ENCODE measurements at places on chromosomes 16 and 17.
A peak's percentile ranks its signal among the peaks of the same experiment; 100 is the strongest.

GRCh38 chr17:31854672-31855071 is 4.4 kb downstream of the COPRS start:
- no peak for DNase-seq

GRCh38 chr17:3892095-3892998 is 506 bp downstream of the CAMKK1 start:
- DNase-seq = peak; percentile 92

DNA sequence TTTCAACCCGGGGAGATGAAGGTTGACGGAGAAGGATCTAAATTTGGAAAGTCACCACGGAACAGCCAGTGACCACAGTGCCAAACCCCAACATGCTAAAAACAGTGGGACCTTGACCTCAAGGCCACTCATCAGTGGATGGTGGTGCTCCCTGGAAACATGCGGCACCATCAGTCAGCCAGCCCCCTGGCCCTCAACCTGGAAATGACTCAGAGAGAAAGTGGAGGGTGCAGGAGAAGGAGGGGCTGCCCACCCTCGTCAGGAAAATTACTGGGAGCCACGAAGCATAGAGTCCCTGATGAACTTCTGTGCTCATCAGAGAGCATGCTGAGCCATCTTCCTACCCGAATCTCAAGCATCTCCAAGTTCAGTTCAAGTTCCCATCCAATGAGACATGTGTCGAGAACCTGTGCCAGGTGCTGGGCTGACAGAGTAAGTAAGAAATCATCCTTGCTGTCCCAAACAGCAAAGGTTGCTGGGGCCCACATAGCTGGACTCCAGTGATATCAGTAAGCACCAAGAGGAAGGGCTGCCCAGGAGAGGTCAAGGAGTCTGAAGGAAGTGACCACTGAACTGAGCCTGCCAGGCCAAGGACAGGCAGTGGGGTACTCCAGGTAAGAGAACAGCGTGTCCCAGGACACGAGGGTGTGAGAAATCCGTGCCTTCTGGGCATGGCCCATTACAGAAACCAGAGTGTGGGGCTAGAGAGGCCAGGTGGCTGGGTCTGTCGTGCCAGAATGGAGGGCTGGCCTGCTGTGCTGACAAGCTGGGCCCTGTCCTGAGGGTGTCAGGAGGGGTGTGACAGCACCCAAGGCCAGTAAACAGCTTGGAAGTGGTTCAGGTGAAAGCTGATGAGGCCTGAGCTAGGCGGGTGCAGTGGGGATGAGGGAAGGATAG is 5.2 kb downstream of the PECAM1 start:
- DNase-seq = peak; percentile 89

DNA sequence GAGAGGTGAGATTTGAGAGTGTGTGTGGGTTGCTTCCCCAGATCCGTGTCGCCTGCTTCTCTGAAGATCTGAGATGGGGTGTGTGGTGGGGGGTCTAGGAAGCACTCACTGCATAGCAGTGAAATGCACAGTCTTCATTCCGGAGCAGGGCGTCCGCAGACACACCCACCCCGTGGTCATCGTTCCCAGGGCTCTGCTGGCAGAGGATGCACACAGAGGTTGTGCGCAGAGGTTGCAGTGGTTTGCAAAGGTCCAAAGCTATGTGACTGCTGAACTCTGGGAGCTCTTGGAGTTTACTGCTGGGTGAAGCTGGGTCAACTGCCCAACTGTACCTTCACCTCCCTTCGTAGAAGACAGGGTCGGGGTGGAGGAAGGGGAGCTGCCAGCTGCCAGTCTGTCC is 135.3 kb downstream of the SNX29 start:
- DNase-seq = no peak

GRCh38 chr17:63479495-63480184 is 2.8 kb downstream of the ACE start:
- DNase-seq = no peak

DNA sequence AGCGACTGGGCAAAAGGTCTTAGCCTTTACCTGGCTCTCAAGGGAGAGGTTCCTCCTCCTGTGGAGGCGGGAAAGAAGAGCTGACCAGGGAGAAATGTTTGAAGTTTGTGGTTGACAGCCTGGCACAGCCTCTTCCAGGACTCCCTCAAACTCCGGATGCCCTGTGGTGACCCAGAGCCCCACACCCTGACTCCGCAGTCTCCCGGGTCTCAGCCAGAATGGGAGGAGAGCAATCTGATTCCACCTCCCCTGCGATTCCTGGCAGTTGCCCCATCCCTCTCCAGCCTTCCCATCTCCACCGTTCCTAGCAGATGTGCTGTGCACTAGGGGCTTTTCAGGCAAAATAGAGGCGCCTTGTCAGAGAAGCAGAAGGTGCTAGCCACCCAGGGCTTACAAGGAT is 5.5 kb upstream of the DNAI2 start:
- DNase-seq = no peak

DNA sequence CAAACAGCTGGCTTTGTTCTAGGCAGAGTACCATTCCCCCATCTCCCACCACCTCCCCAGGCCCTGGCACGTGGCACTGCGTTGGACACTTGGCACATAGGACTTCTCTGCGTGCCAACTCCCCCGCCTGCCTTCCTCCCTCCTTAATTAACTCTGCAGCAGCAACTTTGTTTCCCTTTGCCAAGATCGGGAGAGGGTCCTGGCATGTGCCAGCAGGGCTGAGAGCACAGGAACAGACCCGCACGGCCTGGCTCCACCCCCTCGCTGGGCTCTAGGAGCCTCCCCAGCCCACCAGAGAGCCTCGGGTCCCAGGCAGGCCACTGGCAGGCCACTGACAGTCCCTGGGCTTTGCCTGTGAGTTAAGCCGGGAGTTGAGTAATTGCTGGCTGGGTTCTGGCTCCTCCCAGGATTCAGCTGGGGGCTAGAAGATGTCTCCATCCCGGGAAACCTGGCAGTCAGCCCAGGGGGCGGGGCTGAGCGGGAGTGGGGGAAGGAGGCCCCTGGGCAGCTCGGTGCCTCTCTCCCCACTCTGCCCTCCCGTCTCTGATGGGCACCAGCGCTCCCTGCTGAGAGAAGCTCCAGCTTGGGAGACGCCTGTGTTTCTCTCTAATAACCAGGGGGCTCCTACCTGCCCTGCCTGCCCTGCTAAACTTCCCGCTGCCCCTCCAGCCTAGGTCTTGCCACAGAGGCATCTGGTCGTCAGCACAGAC is 224.0 kb upstream of the TNRC6C start:
- DNase-seq = peak; percentile 15

- DNase-seq = no peak
These were observed 264.7 kb downstream of the PARN start for GRCh38 chr16:14365200-14365851.

- no peak for DNase-seq
These were observed 57.9 kb downstream of the BRIP1 start for GRCh38 chr17:61805399-61805798.

- no peak for DNase-seq
These were observed 65.8 kb upstream of the NACA2 start for GRCh38 chr17:61656721-61657217.

DNA sequence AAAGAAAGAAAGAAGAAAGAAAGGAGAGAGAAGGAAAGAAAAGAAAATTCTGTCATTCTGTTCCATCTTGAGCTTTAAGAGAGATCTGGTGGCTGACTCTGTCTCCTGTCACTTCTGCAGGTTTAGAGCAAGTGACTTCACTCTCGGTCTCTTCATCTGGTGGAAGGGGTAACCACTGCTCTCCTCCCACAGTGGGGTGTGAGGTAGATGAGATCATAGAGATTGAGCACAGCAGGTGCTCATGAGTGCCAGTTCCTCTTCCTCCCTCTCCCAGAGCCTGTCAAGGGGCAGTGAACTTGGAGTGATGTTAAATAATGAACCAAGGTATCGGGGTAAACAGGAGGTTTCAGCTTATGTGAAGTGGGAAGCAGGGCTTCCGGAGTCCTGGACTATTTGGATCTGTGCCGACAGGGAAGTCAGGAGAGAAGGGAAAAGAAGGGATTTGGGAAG is 47.7 kb downstream of the BEAN1 start:
- peak; percentile 65 for DNase-seq

GRCh38 chr17:64091116-64091515 is 38.8 kb downstream of the ERN1 start:
- no peak for DNase-seq

- no peak for DNase-seq
These were observed 16.3 kb downstream of the RANBP10 start for GRCh38 chr16:67790071-67790470.

DNA sequence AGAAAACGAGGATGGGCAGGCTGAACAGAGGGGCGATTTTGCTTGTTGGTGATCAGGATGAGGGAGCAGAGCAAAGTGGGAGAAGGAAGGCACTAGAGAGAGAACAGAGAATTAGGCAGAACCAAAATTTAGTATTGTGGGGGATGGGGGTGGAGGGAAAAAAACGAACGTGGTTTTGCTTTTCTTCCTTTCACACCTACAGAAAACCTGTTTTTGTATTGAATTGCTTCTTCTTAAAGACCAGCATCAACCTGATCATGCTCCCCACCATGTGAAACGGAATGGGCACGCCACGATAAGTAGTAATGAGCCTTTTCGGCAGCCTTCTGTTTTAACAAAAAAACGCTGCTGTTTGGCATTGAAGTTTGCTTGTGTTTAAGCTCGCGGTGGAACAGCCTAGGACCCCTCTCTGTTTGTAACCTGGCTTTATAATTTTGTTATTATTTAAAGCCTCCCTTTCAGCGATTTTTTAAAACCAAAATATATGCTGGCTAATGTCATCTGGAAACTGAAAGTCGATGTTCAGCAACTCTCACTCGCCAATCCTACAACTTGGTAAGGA is 36.8 kb downstream of the ERCC4 start:
- DNase-seq = no peak

- no peak for DNase-seq
These were observed 58.5 kb downstream of the KNOP1 start for GRCh38 chr16:19659554-19659953.

DNA sequence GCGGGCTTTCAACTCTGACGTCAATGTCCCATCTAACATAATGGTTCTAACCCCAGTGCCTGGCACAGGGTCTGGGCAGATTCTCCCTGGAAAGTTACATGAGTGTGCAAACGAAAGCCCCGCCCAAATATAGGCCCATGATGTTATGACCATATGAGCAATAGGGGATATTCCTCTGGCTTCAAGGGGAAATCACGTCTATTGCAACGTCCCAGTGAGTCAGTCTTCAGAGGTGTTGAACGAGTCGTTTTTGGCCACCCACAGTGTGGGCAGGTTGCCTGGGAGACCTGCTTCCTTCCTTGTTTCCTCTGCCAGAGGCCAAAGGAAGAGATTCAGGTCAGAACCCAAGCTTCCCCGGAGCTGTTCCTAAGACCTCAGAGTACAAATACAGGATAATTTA is 30.3 kb downstream of the PIK3R5 start:
- peak; percentile 85 for DNase-seq

DNA sequence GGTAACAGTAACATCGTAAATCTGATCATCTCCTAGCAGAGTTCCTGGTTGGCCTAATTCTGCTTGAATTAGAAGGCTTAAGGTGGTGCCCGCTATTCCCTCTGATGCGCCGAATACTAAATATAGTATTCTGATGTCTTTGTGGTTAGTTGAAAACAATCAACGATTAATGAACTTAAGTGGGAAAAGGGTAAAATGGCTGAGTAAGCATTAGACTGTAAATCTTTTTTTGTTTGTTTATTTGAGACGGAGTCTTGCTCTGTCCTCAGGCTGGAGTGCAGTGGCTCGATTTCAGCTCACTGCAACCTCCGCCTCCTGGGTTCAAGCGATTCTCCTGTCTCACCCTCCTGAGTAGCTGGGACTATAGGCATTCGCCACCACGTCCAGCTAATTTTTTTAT is 13.4 kb downstream of the OR2C1 start:
- DNase-seq = no peak

GRCh38 chr16:67923414-67924116 is 8.1 kb downstream of the CTRL start:
- no peak for DNase-seq

DNA sequence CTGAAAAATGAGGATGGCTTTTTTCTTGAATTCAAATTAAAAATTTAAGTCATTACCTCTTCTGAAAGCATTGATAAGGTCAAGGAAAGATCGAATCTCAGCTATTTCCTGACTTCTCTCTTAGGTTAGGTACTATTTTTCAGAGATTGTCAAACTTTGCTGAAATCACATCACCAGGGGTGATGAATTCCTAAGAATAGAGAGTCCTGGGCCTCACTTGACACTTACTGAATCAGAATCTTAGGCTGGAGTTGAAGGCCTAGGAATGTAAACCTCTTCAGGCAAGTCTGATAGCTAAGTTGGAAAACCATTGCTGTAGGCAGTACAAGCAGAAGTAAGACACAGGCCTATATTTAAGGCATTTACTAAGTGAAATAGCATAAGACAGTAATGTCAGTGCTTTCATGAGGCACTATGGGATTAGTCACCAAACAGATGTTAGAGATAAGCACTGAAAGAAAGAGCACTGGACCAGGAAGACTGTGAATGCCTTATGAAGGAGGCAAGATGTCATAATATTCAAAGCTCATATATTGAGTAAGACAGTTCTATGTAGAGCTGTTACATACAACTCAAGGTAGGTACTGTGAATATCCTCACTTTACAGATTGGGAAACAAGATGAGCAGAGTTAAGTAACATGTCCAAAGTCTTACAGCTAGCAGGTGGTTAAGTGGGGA is 21.5 kb downstream of the DCAF7 start:
- DNase-seq = peak; percentile 15

GRCh38 chr16:85677383-85677967 is 11.3 kb downstream of the GINS2 start:
- no peak for DNase-seq

- DNase-seq = peak; percentile 84
These were observed 102.9 kb downstream of the HIC1 start for GRCh38 chr17:2157675-2158395.

DNA sequence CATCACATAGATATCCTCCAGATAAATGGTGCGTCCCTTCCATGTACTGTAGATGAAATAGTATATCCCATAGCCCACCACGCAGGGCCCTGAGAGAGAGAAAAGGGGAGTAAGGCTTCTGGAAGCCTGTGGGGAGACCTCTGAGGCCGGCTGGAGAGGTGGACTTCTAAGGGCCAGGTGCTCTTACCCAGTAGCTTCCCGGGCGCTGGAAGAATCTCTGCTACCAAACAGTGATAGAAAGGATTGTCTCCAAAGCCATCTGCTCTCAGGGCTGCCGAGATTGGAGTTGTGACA is 718 bp downstream of the SAT2 start:
- DNase-seq = no peak

DNA sequence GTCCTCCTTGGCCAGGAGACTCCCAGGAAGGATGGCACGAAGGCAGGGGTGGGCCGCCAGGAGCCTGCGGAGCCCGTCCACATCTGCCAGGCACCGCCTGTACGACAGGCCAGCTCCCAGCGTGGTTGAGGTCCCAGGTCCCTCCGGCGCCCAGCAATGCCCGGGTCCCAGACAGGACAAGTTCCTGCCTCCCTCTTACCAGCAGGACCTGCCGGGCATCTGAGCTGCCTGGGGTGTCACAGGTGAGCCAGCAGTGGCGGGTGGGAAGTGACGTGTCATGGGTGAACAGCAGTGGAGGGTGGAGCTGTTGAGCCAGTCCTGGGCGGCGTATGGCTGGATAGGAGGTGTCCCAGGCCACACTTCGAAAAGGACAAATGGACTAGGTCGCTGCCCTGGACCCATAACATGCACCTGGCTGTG is 15.7 kb upstream of the BAHCC1 start:
- DNase-seq = no peak

DNA sequence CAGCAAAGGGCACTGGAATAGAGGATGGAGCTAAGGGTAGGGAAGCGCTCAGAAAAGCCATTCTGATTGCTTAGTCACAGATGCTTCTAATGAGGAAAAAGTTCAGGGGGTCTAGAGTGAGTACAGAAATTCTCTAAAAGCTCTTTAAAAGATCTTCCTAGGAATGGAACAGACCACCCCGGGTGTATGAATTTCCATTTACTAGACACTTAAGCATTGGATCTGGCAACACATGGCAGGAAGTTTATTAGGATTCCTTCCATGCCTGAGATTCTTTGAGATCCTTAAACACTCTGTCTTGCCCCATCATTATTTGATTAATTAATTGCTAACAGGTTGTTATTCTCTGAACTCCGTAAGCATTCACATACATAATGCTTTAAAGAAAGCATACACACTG is 8.5 kb downstream of the KRTAP9-7 start:
- no peak for DNase-seq
